ENCODE measurements at places on chromosomes 2 and 18.

- no peak for DNase-seq
These were observed 54.9 kb downstream of the CERKL start for GRCh38 chr2:181602017-181602416.

GRCh38 chr2:181984060-181984459 lies 1.6 kb upstream of the PPP1R1C start:
- DNase-seq, result no peak

DNA sequence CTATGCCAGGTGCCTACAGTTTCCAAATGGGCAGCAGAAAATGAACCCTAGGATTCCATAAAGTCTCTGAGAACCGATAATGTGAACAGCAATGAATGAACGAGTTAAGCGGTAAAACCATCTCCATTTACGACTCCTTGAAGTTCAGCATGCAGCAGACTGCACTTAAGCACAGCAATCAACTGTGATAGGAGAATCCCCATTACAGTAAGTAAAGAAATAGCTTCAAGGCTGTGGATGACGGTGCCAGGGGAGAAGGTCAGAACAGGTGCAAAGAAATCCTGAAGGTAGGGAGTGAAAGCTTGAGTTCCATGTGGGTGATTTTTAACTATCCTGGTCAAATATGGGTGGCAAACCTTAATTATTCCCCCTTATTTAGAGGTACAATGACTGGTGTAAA lies 444.4 kb downstream of the NCKAP5 start:
- DNase-seq, result no peak

- DNase-seq, result peak; percentile 16
These were observed 591 bp downstream of the ASXL2 start for GRCh38 chr2:25877431-25878360.

- no peak for DNase-seq
These were observed 53.0 kb downstream of the REEP1 start for GRCh38 chr2:86284401-86284841.

GRCh38 chr18:75276818-75277609 lies 66.4 kb downstream of the TSHZ1 start:
- DNase-seq, result peak; percentile 87

DNA sequence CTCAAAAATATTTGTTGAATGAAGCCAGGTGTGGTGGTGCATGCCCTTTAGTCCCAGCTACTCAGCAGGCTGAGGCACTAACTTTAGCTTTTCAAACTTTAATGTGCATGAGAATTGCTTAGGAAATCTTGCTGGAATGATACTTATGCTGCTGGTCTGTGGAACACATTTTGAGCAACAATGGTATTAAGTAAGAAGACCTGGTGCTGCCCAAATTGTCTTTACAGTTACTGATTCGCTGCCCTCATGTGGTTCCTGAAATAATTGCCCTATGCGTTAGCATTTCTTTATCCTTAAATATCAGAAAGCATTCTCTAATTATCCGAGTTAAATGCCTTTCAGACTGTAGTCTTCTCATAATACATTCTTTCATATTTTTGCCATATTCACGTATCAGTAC lies 76.0 kb upstream of the SESTD1 start:
- peak; percentile 4 for DNase-seq

All from HFF-Myc (cell line).